Fibroblast of skin of abdomen (primary cell): ENCODE measurements at places on chromosomes 16 and 17.

DNA sequence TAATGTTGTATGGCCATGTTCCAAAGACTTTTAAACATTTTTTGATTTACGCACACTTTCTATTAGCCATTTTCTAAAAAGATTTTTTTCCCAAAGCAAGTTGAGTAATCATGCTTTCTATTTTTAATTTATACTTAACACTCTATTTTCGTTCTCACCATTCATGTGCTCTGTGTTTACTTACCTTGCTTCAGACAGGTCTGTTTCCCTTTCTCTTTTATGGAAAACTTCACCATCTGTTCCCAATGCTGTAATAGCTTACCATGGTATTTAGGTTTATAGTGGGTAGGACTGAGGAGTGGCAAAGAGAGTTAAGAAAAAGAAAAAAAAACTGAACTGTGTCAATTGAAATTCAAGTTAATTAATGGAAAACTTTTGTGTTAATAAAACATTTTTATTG, 37.5 kb upstream of the KCNJ16 start:
- no peak for DNase-seq

DNA sequence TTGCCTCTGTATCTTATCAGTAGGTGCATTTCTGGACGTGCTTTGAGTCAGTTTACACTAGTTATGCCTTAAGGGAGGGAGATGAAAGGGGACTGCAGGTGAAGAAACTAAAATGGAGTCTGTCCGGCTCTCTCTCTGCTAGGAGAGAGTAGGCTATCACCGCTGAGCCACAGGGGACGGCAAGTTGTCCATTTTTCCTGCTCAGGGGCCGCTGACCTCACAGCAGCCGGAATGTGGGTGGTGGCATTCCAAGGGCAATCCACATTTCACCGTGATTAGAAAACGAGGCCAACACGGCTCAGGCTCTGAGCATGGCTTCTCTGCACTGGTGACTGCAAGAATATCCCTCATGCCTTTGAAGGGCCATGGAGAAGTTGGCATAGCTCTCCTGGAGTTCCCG, 19.0 kb upstream of the KLHDC4 start:
- DNase-seq = peak; percentile 33

GRCh38 chr17:42271006-42271778, 5.0 kb downstream of the STAT5B start:
- no peak for DNase-seq

DNA sequence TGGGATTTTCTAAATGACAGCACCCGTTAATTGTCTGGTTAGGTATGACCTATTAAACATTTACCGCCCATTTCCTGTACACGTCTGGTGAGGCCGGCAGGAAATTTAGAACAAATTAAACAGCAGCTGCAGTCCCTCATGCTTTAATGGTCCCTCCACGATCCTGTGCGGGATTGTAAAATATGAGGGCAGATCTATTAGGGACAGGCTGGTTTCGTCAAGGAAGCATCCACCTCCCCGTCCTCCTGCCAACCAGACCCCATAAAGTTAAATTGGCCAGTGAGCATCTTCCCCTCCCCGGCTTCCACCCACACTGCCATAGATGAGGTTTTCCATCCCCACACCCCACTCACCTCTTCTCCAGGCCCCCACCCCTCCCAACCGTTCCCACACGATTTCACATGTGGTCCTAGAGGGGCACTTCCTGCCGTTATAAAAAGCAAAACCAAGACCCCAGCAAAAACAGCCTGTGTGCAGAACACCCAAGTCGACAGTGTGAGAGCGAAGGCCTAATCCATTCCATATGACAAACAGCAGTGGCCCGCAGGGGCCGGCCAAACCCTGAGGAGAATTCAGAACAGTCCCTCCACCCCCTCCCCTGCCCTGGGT, 331.9 kb downstream of the FOXL1 start:
- DNase-seq = peak; percentile 42

DNA sequence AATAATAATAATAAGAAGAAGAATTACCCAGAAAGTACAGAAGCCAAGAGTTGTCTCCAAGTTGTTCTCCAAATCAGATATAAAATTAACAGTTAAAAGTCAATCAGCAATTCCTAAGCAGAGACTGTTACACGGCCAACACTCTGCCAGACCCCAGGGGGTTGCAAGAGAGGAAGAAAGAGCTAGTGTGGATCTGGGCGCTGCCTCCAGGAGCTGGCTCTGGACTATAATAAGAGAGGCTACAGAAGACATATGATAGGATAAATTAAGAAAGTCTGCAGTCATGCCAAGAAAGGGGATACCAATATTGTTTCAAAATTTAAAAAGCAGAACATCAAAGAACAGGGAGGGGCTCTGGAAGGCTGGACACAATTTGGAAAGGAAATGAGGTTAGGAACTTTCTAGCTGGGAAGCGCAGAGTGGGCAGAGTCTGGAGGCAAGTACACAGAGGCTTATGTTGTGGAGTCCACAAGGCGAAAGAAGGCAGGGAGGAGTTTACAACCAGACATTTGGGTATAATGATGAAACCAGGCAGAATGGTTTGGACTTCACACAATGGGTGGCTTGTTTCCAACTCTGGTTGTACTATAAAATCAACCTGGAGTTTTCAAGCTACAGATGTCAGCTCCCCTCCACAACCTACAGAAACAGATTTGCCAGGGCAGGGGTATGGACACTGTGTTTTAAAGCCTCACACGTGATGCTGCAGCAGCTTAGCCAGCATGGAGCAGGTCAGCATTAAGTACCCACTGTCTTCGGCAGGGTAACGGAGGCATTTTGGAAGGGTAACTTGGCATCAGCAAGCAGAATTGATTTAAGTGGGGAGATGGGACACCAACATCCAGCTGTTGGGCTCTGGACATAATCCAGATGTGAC, 49.4 kb downstream of the SLC39A11 start:
- peak; percentile 79 for DNase-seq

- peak; percentile 91 for DNase-seq
Measured at GRCh38 chr16:16004314-16004749, 54.9 kb downstream of the ABCC1 start.

DNA sequence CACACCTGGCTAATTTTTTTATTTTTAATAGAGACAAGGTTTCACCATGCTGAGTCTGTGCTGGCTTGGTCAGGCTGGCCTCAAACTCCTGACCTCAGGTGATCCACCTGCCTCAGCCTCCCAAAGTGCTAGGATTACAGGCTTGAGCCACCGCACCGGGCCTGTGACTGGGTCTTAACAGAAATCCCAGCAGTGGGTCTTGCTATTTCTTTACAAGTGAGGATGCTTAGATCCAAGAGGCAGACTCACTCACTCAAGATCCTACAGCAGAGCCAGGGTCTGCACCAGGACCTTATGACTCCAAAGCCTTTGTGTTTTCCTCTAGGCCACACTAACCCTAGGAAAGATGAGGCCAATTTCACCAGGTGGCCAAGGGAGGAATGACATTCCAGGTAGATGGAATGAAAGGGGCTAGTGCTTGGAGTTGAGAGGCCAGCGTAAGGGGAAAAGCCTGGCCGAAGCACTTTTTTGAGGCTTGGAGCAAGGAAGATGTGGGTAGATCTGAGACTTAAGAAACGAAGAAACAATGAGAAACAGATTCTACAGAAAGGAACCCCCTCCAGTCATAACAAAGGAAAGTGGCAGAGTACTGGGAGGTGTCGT, 5.7 kb upstream of the STAT5A start:
- DNase-seq = no peak

- DNase-seq = peak; percentile 55
Measured at GRCh38 chr16:78303946-78304345, 204.5 kb downstream of the WWOX start.

GRCh38 chr17:56614522-56614921, 21.0 kb downstream of the NOG start:
- no peak for DNase-seq

- peak; percentile 67 for DNase-seq
Measured at GRCh38 chr16:578870-579405, 9.2 kb downstream of the PIGQ start.

- DNase-seq = no peak
Measured at GRCh38 chr17:58263773-58264172, 17.0 kb downstream of the MPO start.

- DNase-seq = no peak
Measured at GRCh38 chr17:55023626-55024025, 55.1 kb downstream of the STXBP4 start.

GRCh38 chr17:30345527-30346075, 11.7 kb upstream of the TMIGD1 start:
- DNase-seq = no peak

GRCh38 chr16:35463358-35463757, 2003.9 kb downstream of the TP53TG3F start:
- DNase-seq = no peak

GRCh38 chr16:22191532-22192260, 14.4 kb upstream of the EEF2K start:
- DNase-seq = no peak

- peak; percentile 93 for DNase-seq
Measured at GRCh38 chr16:86664522-86665318, 86.4 kb downstream of the FOXL1 start.

- peak; percentile 21 for DNase-seq
Measured at GRCh38 chr16:30740364-30741251, 7.6 kb upstream of the PHKG2 start.

DNA sequence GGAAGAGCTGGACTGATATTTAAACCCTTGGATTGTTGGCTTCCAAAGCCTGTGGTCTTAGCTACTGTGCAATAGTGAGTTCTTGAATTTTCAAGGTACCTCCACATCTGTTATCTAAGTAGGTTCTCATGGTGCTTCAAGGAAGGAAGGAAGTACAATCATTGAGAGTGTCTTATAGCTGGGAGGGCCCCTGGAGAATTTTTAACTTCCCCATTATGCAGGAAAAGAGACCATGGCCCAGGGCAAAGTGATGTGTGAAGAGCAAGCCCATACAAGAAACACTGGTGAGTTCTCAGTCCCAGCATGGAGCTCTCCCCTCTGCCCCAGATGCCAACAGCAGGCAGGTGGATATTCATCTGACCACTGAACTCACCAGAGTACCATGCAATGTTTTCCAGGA, 169.0 kb upstream of the IRX6 start:
- DNase-seq = no peak

GRCh38 chr16:2016407-2016922, 3.1 kb upstream of the NPW start:
- DNase-seq = no peak

DNA sequence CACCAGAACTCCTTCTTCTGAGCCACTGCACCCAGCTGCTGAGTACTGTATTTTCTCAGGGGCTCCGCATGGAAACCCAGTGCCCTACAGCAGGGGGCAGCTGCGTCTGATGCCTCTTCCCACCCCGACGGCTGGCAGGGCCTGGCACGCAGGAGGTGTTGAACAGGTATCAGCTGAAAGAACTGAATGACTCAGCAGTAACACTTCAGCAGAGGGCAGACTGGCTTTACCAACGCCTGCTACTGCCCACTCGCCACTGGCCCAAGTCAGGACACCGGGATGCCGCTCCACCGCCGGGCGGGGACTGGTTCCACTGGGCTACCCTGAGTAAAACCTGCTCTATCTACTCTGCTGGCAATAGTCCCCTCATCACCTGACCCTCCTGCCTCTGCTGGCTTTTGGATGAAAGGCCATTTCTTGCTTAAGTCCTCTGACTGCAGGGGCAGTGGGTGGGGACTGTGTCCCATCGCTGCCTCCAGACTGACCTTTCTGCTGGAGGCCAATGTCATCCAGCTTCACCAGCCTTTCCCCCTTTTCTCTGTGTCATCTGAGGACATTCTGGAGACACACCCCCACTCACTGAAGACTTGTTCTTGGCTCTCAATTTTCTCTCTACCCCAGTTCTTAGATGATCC, 100.4 kb upstream of the FA2H start:
- DNase-seq = no peak

DNA sequence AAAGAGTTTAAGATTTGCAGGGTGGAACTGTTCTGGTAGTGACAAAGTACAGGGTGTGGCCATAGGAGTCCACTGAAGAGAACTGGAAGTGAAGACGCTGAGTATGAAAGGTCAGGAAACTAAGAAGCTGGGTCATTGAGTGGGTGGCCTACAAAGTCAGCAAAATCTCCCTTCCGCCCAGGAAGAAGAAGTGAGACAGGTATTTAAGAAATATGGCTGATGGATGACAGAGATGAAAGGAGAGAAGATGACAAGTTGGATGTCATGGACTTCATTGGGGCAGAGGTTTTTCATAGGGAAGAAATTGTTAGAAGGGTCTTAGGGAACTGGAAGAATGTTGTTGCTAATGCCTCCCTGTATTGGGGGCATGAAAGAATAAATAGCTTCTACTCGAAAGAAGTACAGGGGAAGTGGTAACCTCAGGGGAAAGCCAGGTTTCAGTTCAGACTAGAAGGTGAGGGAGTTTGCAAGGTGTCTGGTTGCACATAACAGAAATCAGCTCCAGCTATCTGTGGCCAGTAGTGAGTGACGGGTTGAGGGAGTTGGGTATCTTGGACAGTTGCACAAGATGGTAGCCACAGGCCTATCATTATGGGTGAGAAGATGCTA, 33.6 kb upstream of the MED13 start:
- DNase-seq = no peak

DNA sequence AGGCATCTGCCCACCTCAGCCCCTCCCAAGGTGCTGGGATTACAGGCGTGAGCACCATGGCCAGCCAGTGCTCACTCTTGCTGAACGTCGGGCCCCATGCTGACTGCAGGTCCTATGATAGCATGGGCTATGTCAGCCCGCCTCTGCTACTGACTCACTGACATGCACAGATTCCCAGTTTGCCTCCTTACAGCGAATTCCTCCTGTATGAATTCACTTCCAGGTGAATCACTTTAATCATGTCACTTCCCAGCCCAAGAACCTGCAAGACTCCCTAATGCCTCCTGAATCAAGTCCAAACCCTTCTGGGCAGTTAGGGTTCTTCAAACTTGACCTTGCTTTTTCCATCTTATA, 16.1 kb upstream of the UBTF start:
- no peak for DNase-seq

DNA sequence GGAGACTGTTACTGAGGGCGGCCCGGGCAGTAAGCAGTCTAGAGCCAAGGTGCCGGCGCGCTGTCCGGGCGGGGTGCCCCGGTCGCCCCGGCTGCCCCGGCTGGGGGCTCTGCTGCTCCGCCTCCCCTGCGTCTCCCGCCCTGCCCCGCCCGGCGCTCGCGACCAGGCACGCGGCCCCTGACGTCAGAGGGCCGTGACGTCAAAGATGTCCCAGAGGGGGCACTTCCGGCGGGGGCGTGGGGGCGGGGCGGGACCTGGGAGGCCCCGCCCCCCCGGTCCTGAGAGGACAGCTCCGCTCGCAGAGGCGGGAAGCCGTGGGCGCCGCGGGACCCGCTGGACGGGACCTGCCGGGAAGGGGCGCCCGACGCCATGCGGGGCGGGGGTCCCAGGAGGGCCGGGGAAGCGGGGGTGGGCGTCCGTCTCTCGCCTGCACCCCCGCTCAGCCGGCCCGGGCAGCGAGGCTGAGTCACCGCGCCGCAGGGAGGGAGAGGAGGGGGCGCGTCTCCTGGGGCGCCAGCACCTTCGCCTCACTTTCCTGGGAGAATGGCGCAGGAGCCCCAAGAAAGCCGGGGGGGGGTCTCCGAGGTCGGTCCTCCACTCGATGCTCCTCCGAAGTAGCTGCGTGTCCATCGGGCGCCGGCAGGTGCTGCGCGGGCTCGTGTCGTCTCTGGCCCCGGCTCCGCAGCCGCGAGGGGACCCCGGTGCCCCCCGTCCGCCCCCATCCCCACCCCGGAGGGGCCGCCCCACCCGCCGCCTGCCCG, 4.4 kb upstream of the HIC1 start:
- peak; percentile 78 for DNase-seq
